ENCODE measurements at places on chromosomes 11 and 22.

DNA sequence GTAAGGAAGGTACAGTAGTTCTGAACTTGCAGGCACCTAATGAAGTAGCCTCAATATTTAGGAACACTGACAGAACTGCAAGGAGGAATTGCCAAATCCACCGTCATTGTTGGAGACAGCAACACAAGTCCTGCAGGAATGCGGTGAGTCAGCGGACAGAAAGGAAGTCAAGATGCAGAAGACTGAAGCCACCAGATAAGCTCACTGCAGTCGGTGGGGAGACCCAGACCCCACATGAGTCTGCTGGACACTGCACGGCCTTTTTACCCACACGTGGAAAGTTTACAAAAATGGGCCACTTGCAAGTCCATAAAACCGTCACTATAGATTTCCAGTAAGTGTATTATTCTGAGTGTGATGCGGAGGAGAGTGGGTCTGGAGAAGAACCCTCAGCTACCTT lies 1471.6 kb downstream of the TBC1D22A start:
- no peak for DNase-seq

GRCh38 chr11:126084608-126084912 lies 21.9 kb upstream of the CDON start:
- DNase-seq, result no peak

DNA sequence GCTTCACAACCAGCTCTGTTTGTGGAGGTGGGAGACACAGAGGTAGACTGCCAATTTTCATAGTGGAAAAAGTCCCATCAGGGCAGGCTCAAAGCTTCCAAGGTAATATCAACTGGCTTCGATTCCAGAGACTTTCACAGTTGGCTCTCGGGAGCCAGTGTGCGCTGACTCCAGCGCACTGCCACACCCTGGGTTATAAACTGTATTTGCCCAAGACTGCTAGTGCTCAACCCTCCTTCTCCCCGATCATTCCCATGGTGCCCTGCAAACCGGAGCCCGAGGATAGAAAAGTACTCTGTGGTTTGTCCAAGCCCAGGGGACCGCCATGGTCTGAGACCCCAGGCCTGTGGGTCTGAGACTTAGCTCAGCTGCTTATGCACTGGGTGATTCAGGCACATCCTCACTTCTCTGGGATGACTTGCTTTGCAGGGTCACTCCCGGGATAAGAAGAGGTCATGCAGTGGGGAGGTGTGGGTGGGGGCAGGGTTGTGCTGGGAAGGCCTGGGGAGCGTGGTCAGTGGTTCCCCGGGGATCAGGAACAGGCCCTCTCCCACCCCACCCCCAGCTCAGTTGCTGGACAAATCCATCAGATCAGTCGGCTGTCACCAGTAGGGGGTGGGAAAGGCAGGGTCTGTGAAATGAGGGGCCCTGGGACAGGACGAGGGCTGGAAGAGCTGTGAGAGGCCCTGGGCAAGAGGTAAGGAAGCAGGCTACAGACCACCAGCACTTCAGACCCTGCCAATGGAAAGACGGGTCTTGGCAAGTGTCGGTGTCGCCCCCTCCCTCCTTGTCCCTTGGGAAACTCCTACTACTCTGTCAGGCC lies 26.7 kb upstream of the PICK1 start:
- no peak for DNase-seq

DNA sequence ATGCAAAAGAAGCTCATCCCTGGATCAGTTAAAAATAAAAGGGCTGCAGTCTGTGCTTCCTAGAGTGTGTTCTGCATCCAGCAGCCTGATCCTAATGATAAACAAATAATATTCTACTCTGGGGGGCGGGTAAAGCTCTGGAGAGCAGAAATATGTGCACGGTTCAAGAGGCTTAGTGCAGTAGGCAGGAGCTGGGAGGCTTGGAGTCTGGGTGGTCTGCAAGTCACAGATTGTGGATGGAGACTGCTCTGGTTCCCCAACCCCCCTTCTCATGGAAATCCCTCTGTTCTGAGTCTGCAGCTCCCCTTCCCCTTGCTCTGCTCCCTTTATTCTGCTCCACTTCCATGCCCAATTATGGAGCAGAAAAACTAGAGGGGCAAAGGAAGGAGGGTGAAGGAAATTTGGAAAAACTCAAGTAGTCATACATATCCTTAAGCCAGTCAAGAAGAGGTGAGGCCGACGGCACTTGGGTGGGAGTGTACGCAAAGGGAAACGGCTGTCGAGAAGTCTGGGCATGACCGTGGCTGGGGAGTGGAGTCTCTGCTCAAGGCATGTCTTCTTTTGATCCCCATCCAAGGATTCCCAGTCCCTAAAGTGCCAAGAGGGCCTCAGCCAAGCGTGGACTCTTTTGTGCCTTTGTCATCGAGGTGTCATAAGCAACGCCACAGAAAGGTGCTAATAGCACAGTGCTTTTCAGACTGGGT lies 16.3 kb upstream of the CLMP start:
- DNase-seq, result no peak

- DNase-seq, result no peak
These were observed 7.1 kb downstream of the CD44 start for GRCh38 chr11:35146074-35146521.

- DNase-seq, result no peak
These were observed 9.2 kb downstream of the HRAS start for GRCh38 chr11:526192-526591.

GRCh38 chr11:19311308-19312030 lies 70.7 kb upstream of the E2F8 start:
- DNase-seq, result peak; percentile 55

DNA sequence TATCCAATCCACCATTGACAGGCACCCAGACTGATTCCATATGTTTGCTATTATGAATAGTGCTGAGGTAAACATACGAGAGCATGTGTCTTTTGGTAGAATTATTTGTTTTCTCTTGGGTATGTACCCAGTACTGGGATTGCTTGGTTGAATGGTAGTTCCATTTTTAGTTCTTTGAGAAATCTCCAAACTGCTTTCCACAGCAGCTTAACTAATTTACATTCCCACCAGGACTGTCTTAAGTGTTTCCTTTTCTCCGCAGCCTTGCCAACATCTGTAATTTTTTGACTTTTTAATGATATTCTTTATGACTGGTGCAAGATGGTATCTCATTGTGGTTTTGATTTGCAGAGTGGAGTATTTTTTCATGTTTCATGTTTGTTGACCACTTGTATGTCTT lies 8.3 kb downstream of the FDX1 start:
- DNase-seq, result no peak

GRCh38 chr11:43943931-43944751 lies 1.7 kb downstream of the C11orf96 start:
- DNase-seq, result no peak

GRCh38 chr11:12185914-12186313 lies 75.5 kb downstream of the MICAL2 start:
- DNase-seq, result no peak

DNA sequence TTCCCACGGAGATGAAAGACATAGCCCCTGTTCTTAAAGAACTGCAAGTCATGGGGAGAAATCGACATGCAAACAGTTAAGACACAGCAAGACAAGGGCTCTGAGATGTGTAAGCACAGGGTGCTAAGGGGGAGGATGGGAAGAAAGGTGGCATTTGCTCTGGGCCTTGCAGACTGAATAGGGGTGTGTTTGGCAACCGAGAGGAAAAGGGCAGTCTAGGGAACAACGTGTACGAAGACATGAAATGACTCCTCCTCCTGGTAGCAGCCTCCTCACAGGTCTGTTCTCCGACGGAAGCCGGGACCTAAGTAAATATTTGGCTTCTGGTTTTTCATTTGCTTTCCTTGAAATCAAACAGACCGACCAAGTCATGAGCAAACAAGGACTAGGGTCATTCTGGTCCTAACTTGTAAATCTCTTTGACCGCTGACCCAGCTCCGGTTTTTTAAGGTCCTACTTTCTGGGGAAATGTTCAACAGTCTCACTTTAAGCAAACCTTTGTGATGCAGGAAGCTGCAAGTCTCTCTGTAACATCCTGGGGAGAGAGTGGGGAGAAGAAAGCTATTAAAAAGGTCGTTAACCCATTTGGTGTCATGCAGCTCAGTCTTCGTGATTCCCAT lies 19.7 kb downstream of the NNMT start:
- DNase-seq, result peak; percentile 32

DNA sequence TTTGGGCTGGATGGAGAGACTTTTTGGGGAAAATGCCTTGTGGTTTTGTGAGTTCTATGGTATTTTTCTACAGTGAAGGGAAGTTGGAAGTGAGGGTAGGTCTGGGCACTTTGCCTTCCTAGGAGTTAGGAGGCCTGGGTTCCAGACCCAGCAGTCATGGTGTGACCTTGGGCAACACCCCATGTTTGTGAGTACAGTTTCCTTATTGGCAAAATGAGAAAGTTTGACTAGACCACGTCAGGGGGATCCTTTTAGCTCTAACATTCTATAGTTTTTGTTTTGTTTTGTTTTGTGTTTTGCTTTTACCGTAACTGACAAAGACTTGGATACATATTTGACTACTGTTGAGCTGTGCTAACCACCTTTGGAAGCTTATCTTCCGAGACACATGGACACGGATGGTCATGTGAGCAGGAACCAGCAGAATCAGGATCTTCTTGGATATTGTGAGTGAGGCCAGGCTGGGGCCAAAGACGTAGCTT lies 109.0 kb downstream of the PKNOX2 start:
- DNase-seq, result no peak

DNA sequence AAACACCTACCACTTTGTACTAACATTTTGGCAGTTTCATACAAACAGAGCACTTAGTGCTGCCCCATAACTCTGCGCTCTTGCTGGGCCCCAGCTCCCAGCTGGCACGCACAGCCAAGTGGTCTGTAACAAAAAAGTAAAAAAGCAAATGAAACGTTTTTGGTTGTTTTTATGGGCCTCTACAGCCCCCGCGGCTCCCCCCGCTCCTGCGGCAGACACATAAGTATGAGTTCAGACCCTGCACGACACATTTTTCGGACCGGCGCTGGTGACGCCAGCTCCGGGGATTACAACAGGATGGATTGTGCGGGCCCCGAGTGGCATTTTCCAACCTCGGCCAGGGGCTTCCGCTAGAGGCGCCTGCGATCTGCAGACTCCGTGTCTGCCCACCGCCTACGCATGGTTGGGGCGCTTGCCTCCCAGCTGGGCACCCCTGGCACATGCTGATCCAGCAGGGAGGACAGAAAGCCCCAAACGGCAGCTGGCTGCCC lies 418.2 kb downstream of the SOX6 start:
- no peak for DNase-seq

DNA sequence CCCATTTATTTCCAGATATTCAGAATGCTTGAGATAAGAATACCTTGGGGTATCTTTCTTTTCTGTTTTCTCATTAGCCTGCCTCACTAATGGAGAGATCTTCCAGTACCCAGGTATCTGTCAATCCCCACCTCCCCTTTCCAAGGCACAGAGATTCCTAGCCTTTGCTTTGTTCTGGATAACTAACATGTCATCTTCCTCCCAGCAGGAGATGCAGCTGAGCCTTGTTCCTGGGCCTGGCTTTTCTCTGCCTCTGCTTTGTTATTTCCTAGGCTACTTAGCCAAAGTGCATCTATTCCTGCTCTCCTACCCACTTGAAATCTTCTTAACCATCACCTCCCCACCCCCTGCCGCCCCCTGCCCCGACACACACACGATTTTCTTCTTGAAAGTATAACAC lies 297.1 kb downstream of the NELL1 start:
- DNase-seq, result no peak

- no peak for DNase-seq
These were observed 24.7 kb downstream of the GNAZ start for GRCh38 chr22:23094695-23095681.

GRCh38 chr11:131671734-131672133 lies 301.3 kb downstream of the NTM start:
- DNase-seq, result no peak

DNA sequence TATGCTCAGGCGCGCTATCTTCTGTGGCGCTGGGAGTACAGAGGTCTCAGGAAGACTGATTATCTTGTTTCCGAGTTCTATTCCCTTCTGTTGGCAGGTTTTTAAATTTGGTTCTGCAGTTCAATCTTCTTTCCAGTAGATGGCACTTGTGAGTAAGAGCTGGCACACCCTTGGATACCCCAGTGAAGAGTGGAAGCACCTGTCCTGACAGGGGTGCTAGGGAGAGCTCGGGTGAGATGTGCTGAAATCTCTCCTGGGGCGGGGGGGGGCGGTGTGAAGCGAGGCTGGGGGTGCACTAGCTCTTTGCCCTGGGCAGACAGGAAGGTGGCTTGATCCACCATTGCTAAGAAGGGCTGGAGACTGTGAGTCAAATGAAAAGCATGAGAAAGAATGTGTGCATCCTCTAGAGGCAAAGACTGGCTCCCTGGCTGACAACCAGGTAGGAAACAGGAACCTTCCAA lies 679.9 kb upstream of the CCDC179 start:
- peak; percentile 18 for DNase-seq

GRCh38 chr22:30861131-30861530 lies 107.4 kb downstream of the MORC2 start:
- DNase-seq, result no peak

DNA sequence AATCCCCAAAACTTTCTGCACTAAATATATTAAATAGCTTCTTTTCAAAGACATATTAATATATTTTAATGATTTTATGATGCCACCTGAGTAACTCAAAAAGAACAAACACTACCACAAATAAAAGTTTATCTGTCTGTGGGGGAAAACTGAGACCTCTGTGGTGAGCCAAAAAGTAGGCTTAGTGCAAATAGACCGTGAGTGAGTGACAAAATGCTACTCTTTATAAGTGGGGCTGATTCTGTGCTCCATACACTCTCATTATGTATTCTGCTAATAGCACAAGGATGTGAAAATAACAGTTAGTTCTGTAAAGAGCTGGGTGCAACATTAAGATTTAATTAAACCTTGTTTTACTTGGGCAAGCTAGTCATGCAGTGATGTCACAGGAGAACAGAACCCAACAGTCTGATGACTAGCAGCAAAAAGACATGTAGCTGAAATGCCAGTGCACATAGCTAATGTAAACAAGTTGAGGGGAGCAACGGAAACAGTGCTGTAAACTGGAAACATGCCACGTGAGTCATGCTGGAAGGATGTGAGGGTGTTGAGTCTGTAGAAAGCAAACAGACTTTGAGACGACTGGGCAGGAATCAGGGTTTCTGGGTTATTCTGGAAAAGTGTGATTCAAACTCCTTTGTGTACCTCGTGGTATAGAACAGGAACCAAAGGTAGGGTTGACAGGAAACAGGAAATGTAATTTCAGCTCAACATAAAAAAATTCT lies 1130.4 kb downstream of the LRRC4C start:
- DNase-seq, result peak; percentile 98

DNA sequence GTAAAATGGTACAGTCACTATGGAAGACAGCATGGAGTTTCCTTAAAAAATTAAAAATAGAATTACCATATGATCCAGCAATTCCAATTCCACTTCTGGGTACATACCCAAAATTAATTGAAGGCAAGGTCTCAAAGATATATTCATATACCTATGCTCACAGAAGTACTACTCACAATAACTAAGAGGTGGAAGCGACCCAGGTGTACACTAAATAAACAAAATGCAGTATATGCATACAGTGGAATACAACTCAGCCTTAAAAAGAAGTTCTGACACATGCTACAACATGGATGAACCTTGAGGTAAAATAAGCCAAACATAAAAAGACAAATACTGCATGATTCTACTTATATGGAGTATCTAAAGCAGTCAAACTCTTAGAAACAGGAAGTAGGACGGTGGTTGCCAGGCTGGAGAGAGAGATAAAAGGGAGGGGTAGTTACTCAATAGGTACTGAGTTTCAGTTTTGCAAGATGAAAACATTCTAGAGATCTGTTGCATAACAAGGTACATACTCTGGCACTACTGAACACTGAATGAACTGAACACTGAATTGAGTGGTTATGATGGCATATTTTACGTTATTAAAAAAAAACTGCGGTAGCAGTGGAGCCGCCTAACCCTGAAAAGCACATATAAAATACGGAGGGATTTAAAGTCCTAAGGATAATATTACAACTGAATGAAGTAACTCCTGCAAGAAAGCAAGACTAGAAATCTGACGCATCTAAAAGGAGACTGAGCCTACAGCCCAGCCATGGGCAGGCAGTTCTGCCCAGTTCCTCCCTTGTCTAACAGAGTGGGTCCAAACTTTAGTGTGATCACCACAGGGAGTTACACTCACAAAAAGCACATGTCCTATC lies 12.8 kb downstream of the DGCR2 start:
- peak; percentile 22 for DNase-seq

Data from A549 (cell line).